ENCODE measurements at places on chromosomes 6 and 20. TPM values are rescaled to one million over a fixed set of nuclear protein-coding genes. Genes with fewer than 3 reads are reported as not detected.
A peak's percentile ranks its signal among the peaks of the same experiment; 100 is the strongest.

IMPG1 gene
- not detected for total RNA-seq

DNPH1 gene
- total RNA-seq, result 284 TPM

NT5E gene
- 109 TPM for total RNA-seq

XKR7 gene
- 0.34 TPM for total RNA-seq

LAMP5 gene
- 1.9 TPM for total RNA-seq

- DNase-seq, result no peak
Measured at GRCh38 chr20:61850457-61850856, 215.2 kb downstream of the TAF4 start.

GRCh38 chr6:9461188-9461587, 953.7 kb downstream of the TFAP2A start:
- no peak for DNase-seq

GRCh38 chr6:112773187-112773586, 426.1 kb downstream of the RFPL4B start:
- DNase-seq, result no peak

DNA sequence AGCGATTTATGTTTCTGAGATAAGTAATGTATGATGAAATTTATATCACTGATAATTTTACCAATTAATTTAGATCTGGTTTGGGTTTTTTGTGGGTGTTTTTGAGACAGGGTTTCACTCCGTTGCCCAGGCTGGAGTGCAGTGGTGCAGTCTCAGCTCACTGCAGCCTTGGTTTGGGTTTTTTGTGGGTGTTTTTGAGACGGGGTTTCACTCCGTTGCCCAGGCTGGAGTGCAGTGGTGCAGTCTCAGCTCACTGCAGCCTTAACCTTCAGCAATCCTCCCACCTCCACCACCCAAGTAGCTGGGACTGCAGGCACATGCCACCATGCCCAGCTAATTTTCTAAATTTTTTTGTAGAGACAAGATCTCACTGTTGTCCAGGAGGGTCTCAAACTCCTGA, 13.0 kb downstream of the MRS2 start:
- DNase-seq, result no peak

DNA sequence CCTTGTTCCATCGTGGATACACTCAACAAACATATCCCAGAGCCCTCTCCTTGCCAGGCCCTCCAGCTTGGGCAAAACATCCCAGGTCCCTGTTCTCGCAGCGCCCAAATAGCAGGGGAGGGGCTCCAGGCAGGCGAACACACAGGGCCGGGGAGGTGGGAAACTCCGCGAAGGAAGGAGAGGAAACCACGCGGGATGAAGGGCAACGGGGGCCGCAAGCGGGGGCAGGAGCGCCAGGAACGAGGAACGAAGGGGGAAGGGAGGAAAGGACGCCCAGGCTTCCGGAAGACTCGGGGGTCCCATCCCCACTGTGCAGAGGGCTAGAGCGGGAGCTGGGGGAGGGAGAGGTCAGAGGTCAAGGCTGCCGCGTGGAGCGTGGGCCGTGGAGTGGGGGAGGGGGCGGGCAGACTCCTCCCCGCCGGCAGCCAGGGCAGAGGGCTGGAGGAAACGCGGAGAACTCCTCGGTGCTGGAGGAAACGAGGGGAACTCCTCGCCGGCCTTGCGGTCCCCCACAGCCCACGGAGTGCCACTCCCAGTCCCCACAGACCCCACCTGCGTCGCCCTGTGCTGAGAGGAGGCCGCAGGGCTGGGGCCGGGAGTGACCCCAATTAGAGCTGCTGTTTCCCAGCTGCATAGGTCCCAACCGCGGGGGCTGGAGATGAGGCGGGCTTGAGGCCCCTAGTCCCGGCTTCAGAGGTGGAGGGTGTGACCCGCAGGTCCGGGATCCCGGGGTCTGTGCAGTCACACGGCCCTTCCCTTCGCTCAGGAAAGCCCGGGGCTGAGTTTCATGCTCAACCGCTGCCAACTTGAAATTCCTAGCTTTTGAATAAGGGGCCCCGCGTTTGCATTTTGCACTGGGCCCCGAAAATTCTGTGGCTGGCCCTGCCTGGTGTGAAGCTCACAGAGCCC, 1.2 kb upstream of the RBM38 start:
- no peak for DNase-seq

DNA sequence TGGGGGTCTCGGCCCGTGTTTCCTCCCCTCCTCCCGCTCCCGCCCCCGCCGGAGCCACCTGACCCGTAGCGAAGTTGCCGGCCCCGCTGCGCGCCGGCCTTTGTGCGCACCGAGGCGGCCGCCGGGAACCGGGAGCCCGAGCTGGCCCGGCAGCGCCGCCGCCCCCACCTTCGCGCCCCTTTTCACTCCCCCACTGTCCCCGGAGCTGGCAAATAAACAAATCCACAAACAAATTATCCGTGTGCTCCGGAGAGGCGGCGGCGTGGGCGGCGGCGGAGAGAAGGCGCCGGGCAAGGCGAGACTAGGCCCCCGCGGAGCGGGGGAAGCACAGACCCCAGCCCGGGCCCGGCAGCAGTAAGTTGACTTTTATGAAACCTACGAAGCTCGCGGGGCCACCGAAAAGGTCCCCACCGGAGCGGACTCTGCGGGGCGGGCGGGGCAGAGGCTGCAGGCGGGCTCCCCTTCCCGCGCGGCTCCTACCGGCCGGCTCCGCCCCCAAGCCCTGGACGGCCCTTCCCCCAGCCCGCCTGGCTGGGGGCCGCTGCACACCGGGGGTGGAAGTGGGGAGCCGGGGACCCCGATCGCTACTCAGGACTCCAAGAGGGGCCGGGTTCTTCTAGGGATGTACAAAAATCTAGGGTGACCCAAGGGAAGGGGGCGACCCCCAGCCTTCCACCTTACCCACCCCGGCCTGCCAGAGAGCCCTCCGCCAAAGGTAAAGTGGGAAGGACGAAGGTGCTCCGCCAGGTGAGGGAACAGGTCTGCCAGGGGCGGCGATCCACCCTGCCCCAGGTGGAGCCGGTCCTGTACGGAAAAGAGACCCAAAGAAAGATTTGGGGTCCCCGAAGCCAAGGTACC, 40.7 kb downstream of the YTHDF1 start:
- no peak for DNase-seq

DNA sequence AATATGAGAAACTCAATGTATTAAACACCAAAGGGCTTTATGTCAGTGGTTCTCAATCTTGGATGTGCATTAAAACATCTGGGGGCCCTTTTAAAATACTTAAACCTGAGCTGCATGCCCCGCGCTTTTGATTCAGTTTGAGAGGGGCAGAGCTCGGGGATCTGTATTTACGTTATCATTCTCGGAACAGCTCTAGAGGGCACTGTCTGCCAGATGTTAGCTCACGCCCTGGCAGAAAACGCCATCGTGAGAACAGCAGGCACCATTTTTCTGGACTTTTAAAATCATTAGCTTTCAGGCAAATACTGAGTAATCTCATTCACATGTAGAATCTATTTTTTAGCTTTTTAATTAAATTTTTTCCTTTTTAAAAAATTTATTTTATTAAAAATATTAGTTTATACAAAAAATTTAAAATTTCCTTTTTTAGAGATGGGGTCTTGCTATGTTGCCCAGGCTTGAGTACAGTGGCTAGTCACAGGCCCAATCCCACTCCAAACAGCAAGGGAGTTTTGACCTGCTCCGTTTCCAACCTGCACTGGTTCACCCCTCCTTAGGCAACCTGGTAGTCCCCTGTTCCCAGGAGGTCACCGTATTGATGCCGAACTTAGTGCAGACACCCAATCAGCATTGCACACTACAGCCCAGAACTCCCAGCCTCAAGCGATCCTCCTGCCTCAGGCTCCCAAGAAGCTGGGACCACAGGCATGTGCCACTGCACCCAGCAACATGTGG, 30.0 kb upstream of the ZNF133 start:
- no peak for DNase-seq

- no peak for DNase-seq
Measured at GRCh38 chr6:150302520-150303176, 66.2 kb upstream of the IYD start.

DNA sequence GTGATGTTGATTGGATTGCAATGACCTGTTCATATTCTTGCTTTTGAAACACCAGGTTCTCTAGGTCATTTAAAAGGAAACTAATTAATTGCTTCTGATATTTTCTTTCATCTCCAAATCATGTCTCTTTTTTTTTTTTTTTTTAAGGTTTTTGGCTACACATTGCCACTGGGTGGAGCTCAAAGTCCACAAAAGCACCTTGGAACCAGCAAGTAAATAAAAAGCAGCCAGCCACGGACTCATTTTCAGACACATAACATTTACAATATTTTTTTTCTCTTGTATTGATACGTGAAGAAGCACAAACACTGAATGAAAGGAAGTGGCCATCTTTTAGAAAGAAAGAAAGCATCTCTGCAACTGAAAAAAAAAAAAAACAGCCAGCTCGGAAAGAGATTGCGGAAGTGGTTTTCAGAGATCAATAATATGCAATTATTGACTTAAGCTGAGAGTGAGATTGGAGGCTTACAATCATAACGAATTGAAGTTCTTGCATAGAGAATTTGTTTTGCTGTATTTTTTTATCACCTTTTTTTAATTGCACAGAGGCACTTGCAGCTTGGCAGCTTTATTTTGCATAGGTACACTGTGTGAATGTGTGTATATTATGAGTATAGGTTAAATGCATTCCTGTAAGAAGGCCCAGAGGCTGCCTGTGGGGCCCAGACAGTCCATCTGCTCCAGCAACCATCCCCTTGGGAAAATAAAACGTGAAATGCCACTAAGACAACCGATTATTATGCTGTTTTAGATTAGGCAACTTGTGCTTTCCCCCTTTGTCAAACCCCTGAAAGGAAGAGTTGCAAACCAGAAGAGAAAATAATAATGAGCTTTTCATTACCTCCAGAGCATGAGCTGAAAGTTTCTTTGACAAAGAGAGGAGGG, 28.2 kb downstream of the CGA start:
- peak; percentile 14 for DNase-seq

DNA sequence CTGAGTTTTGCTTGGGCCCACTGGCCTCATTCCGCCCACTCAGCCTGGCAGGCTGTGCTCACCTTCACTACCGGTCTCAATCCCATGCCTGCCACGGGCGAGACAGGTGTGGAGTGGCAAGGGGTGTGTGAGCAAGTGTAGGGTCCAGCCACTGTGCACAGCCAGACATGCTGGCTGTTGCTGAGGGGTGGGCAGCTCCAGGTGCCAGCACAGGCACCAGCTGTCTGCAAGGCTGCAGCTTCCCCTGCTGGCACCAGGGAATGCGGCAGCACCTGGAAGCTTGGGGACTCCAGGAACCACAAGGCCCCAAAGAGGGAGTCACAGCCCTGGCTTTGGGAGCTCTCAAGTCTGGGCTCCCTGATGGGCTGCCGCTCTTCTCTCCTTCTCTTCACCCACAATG, 372.7 kb downstream of the CBLN4 start:
- DNase-seq, result no peak

DNA sequence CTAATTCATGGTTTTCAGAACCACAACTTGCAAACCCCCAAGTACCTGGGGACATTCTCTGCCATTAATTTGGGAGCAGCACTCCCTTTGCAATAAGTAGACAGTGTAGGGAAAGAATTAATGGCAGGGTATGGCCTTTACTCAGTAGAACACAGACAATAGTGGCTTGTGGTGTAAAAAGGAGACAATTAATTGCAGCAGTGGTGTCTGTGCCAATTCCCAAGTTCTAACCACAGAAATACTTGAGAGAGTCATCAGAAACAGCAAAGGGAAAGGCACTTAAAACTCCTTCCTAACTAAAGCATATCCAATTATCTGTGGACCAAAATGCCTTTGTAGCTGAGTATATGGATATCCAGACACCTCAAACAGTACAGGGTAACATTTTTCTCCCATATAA, 257.6 kb upstream of the POU3F2 start:
- no peak for DNase-seq
